ENCODE measurements at places on chromosomes 5 and 9. TPM values are rescaled to one million over a fixed set of nuclear protein-coding genes. Genes with fewer than 3 reads are reported as not detected.

The LCN6 gene
- not detected for total RNA-seq

The BRINP1 gene
- total RNA-seq, result 0.14 TPM

The SLC34A1 gene
- not detected for total RNA-seq

The DBH gene
- not detected for total RNA-seq

The NR2F1-AS1 gene
- total RNA-seq, result 21.5 TPM

The SHC3 gene
- total RNA-seq, result 1.7 TPM

The IL5 gene
- not detected for total RNA-seq

The C5orf34 gene
- 10.6 TPM for total RNA-seq

The APC gene
- 77.8 TPM for total RNA-seq

The CARTPT gene
- total RNA-seq, result not detected

The TEX10 gene
- total RNA-seq, result 37.4 TPM

The KIAA1958 gene
- total RNA-seq, result 1.6 TPM
